ENCODE measurements at places on chromosomes 3 and 15. TPM values are rescaled to one million over a fixed set of nuclear protein-coding genes. Genes with fewer than 3 reads are reported as not detected.

DNA sequence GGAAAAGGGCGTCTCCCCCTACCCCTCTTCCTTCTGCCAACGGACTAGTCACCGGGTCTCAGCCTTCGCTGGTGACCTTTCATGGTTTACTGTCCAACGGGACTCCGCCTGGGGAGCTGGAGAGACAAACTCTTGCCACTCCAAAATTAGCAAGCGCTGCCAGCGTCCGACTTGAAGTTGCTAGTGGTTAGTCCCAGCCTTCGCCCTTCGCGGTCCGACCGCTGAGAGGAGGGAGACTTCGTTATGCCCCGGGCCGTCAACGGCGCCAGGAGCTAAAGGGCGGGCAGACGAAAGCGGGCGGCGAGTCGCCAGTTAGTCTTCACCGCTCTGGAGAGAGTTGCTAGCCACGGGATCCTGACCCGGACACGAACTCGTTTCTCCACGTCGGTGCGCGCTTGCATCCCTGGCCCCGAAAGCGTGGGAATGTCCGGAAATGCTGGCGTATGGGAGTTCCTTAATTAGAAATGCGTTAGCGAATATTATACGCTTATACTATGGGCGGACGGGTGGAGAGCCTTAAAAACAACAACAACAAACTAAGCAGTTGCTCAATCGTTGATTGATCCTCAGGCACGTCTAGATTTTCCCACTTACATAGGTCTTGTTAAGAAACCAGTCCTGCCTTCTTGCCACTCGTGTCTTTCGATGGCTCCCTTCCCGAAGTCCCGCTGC, 716 bp downstream of the SMC4 start:
- peak overlapping the region; percentile 90 for H3K27ac ChIP-seq
- H3K4me1 ChIP-seq, result peaks cover 22% of the 10 kb centered on the region
- peak overlapping the region; percentile 84 for H3K4me3 ChIP-seq
- DNase-seq, result peak; percentile 48
- no peaks in the 10 kb centered on the region for H3K36me3 ChIP-seq

- DNase-seq, result peak; percentile 40
- no peaks in the 10 kb centered on the region for H3K36me3 ChIP-seq
- H3K27ac ChIP-seq, result no peak overlapping the region
These were observed 2.6 kb downstream of the CD276 start for GRCh38 chr15:73686781-73687256.

DNA sequence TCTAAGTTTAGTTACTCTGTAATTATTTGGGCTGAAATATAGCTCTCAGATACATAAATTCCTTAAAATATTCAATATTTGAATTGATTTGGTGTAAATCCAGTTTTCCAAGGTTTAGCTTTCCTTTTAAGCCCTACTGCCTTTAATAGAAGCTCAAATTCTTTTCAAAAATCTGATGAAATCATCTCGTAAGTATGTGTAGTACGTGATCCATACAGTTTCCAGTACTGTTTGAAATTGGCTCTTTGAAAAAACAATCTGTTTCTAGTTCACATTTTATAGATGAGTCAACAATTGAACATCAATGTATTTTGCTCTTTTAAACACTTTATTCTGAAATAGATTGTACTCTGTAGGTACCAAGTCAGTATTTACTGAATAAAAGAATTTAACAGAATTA, 84.2 kb downstream of the LRRC49 start:
- no peaks in the 10 kb centered on the region for H3K36me3 ChIP-seq
- DNase-seq, result no peak
- no peaks in the 10 kb centered on the region for H3K4me1 ChIP-seq

GRCh38 chr15:58260725-58261267, 122.6 kb downstream of the AQP9 start:
- no peak overlapping the region for H3K27ac ChIP-seq
- H3K4me1 ChIP-seq, result no peaks in the 10 kb centered on the region
- H3K4me3 ChIP-seq, result no peak overlapping the region
- H3K36me3 ChIP-seq, result no peaks in the 10 kb centered on the region
- no peak for DNase-seq

GRCh38 chr3:13477943-13478342, 2.2 kb upstream of the HDAC11 start:
- peaks cover 15% of the 10 kb centered on the region for H3K4me1 ChIP-seq
- no peaks in the 10 kb centered on the region for H3K36me3 ChIP-seq
- no peaks in the 10 kb centered on the region for H3K27me3 ChIP-seq
- no peak overlapping the region for H3K4me3 ChIP-seq

DNA sequence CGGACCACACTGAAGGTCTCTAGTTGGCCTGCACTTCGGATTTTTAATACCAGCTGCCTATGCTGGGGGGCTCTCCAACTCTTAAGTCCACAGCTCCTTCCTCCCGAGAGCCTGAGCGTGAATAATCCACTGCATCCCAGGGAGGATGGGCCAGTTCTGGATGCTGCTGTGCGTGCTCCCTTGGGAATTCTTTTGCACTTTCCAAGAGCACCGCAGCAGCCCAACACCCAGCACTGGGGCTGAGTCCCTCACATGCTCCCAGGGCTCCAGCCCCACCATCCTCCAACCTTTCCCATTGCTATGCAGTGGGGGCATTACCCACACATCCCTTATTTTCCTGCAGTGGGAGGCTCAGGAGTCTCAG, 136.4 kb upstream of the IQSEC1 start:
- no peaks in the 10 kb centered on the region for H3K27me3 ChIP-seq
- H3K36me3 ChIP-seq, result no peaks in the 10 kb centered on the region
- no peak for DNase-seq

DNA sequence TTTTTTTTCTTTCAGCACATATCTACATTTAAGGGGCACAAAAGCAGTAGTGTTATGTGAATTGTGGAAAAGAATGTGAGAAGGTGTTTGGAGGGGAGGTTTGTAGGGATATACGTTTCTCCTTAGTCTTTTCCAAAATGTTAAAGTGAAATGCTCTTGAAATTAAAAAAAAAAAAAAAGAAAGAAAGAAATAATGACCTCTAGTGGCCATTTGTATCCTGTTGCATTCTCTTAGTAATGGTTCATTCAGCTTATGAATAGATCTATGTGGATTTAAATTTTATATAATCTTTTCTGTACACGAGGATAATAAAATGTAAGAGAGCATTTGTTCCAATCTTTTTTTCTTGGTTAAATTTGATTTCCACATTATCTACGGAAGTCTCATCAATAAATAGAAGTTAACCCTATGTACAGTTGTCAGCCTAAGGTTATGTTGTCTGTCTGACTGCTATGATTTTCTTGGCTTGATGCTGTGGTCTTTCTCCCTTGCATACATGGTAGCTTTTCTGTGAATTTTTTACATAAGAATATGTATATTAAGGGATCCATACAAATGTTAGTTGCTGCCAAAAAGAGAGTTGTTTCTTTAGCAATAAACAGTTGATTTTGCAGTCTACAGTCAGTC, 1.7 kb downstream of the P2RY13 start:
- no peaks in the 10 kb centered on the region for H3K27me3 ChIP-seq
- peaks cover 15% of the 10 kb centered on the region for H3K4me1 ChIP-seq
- no peak for DNase-seq
- no peaks in the 10 kb centered on the region for H3K36me3 ChIP-seq
- H3K27ac ChIP-seq, result peak overlapping the region; percentile 76

DNA sequence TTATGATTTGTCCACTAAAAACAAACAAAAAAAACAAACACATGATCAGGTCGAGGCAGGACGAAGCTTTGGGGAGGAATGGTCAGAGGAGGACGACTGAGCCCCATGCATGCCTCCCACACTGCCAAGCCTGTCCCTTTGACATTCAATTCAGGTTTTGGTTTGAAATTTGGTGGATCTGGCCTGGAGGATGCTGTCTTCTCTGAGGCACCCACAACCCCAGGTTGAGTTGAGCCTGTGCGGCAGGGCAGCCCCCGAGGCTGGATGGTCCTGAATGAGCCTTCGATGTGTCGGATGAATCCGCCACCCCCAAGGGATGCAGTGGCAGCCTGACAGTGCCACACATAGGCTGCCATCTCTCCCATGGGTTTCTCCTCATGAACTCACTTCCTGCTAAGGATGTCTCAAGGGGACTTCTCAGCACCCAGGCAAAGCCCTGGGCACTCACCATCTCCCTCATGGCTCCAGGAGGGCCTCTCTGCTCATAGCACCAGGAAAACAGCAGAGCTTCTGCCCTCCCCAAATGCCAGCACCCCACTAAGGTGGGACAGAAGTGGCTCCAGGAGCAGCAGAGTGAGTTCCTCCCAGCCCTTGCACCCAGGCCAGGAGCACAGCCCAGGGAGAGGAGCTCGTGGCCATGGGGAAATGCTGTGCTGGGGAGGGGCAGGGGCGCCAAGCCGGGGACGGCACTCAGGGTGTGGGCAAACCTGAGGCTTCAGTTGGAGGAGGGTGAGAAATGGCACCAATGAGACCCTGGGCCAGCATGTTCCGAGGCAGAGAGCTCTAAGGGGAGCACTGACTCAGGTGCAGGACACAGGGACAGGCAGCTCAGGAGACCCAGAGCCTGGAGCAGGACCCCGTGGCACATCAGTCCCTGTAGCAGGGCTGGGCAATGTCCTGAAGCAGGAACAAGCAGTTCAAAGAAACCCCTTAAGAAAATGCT, 18.5 kb downstream of the PRR23E start:
- H3K27ac ChIP-seq, result no peak overlapping the region
- peak; percentile 51 for DNase-seq
- H3K27me3 ChIP-seq, result no peaks in the 10 kb centered on the region
- no peaks in the 10 kb centered on the region for H3K36me3 ChIP-seq
- H3K4me1 ChIP-seq, result peaks cover 3% of the 10 kb centered on the region
- no peak overlapping the region for H3K4me3 ChIP-seq

GRCh38 chr15:64911311-64912186, at the start of gene ANKDD1A:
ANKDD1A (plus strand) TSS chr15:64911902; CDS start chr15:64911931, 29 bp downstream.
- peaks cover 7% of the 10 kb centered on the region for H3K4me1 ChIP-seq
- no peaks in the 10 kb centered on the region for H3K27me3 ChIP-seq
- no peaks in the 10 kb centered on the region for H3K36me3 ChIP-seq
- H3K27ac ChIP-seq, result no peak within 1 kb of the TSS
- peak within 1 kb of the TSS; percentile 58 for H3K4me3 ChIP-seq
- peak; percentile 94 for DNase-seq

DNA sequence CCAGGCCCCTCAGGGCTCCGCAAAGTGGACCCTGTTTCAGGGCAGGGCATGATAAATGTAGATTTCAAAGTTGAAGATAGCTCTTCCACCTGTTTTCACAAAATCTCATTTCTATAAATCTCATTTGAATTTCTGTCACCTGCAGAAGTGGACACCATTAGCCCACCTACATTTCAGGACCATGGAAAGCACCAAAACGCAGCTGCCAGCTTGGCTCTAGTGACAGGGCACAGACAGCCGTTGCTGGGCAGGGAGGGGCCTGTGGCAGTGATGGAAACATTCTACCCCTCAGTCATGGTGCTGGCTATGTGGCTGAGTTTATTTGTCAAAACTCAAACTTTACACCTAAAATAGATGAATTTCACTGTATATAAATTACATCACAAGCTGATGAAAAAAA, 40.4 kb downstream of the PRR23E start:
- DNase-seq, result no peak
- H3K27me3 ChIP-seq, result no peaks in the 10 kb centered on the region
- no peak overlapping the region for H3K4me3 ChIP-seq
- no peak overlapping the region for H3K27ac ChIP-seq

- no peaks in the 10 kb centered on the region for H3K36me3 ChIP-seq
These were observed 125.6 kb upstream of the RASGRP1 start for GRCh38 chr15:38690216-38690615.

DNA sequence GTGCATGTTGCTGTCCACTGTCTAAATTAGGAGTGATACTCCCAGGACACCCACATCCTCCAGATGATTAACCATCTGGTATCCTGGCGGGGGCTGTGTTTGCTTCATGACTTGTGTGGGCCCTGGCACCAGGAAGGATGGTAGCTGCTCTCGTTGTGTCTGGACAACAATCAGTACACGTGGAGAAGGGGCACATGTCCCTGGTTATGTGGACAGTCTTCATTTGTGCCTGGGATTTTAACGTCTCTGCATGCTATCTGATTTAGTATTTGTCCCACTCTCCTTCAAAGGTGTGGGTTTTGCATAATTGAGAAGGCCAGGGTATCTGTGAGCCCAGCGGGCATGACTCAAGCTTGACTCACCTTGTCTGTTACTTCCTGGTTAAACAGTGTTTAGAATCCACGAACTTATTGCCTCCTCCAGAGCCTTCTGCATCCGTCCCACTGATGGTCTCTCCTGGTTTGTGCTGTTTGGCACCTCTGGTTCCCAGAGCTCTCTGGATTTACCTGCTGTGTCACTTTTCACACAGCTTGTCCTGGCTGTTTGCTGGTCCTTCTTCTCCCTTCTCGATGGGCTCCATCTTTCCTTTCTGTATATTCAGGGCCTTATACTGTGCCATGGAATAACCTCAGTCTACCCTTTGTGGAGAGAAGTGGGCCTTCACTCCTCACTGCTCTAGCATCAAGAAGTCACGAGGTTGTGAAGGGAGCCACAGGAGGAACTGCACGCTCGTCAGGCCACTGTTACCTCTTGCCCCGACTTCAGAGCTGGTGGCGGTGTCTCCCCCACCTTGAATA, 32.5 kb downstream of the ARNT2 start:
- H3K4me1 ChIP-seq, result peaks cover 6% of the 10 kb centered on the region
- H3K4me3 ChIP-seq, result no peak overlapping the region
- H3K36me3 ChIP-seq, result no peaks in the 10 kb centered on the region
- H3K27me3 ChIP-seq, result no peaks in the 10 kb centered on the region
- H3K27ac ChIP-seq, result no peak overlapping the region
- no peak for DNase-seq

- H3K27me3 ChIP-seq, result no peaks in the 10 kb centered on the region
- H3K4me1 ChIP-seq, result no peaks in the 10 kb centered on the region
- H3K27ac ChIP-seq, result no peak overlapping the region
These were observed 213.6 kb downstream of the GAP43 start for GRCh38 chr3:115836944-115837343.

- H3K36me3 ChIP-seq, result no peaks in the 10 kb centered on the region
- no peak for DNase-seq
- peaks cover 7% of the 10 kb centered on the region for H3K4me1 ChIP-seq
- no peak overlapping the region for H3K4me3 ChIP-seq
These were observed 211.4 kb upstream of the ROPN1 start for GRCh38 chr3:124203292-124203691.

PLA2G4B gene
- 7.3 TPM for total RNA-seq

PPP1R14D gene
- not detected for total RNA-seq

NPTN gene
- total RNA-seq, result 70.2 TPM
